ENCODE measurements at places on chromosomes 4 and X.

GRCh38 chrX:129953881-129954280 lies 28.6 kb upstream of the BCORL1 start:
- DNase-seq, result no peak

DNA sequence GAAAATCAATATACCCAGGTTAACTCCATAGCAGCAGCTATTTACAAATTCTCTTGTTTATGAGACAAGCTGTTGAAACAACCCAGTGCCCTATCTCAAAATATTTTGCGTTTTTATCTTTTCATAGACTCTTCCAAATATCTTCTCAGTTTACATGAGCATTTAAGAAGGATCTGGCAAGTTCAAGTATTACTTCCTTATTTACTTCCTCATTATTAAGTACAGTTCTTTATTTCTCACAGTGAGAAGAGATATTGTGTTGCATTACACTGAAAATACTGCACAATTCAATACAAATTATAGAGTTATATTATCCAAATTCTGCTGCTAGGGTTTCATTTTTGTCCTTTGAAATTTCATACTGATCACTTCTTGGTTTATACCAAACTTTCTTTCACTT lies 43.6 kb upstream of the UCP1 start:
- DNase-seq, result no peak

- DNase-seq, result no peak
Measured at GRCh38 chrX:112058255-112058654, 24.3 kb downstream of the TRPC5 start.

DNA sequence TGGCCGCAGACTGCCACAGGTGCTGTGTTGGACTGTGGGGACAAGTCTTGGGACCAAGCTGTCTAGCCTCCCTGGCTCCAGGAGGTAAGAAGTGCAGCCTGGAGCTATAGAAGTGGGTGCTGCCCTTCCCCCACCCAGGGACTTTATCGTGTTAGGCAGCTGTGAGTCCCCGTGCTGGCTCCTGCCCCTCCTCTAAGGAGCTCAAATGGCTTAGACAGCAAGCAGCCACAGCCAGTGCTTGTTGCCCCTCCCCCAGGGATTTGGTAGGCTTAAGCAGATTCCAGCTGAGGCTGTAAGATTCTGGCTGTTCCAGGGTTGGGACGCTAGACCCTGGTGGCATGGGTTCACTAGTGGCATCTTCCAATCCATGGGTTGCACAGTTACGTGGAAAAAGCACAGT lies 979.4 kb upstream of the PCDH10 start:
- no peak for DNase-seq

- no peak for DNase-seq
Measured at GRCh38 chr4:10832806-10833628, 148.4 kb upstream of the CLNK start.

DNA sequence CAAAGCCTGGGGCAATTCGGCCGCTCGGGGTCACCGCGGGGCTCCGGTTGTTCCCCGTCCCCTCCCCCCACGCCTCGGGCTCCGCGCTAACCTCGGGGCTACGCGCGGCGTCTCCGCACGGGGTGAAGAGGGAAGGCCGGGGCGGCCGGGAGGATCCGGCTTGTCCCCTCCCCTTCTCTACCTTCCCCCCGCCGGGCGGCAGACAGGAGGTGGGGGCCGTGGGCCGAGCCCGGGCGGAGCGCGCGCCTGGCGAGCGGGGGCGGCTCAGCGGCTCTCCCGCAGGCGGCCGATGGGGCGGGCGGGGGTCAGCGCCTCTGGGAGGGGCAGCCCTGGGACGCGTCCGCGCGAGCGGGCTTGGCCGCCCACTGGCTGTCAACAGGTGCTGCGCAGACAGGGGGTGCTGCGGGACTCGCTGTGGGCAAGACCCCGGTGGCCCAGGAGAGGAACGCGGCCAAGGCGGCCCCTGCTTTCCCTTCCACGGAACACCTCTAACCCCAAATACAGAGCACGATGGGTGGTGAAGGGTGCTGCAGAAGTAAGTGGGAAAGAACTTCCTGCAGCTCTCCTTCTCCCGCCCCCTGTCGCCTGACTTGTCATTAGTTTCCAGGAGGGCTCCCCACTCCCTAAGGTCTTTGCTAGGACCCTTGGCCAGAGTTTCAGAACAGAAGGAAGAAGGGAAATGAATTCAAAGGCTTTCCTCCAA lies at the start of gene PDGFC:
TSS of gene PDGFC (minus strand) at position 124 of the 703 bp plus-strand sequence. CDS start 896 bp downstream, outside the sequence.
- DNase-seq, result no peak

Measured in DND-41 (cell line).